T-helper 2 cell treated with Interferon-gamma antibody and Interleukin-4, amounts not matched to agents 100 ng/mL and 5 ng/mL, for 36 hours (primary cell): ENCODE measurements at places on chromosomes 5 and 9. TPM values are rescaled to one million over a fixed set of nuclear protein-coding genes. Genes with fewer than 3 reads are reported as not detected.

The DNAI1 gene
- total RNA-seq, result not detected in 2 replicates

The CAMK4 gene
- total RNA-seq, result 106 and 112 TPM in 2 replicates

The NPM1 gene
- 1,478 and 1,511 TPM in 2 replicates for total RNA-seq

The PSD2 gene
- not detected in 2 replicates for total RNA-seq

The PANK3 gene
- 46.8 and 57.6 TPM in 2 replicates for total RNA-seq

The MLANA gene
- total RNA-seq, result not detected in 2 replicates

The ANKRD33B gene
- 5.7 TPM in 2 replicates for total RNA-seq

The LCN12 gene
- 2.3 and 2.8 TPM in 2 replicates for total RNA-seq

The GRK6 gene
- 232 and 239 TPM in 2 replicates for total RNA-seq

The ANKDD1B gene
- total RNA-seq, result 0.23 and 0.59 TPM in 2 replicates

The SEMA5A gene
- total RNA-seq, result 1.1 and 1.3 TPM in 2 replicates

The PRSS3 gene
- total RNA-seq, result 0.27 and 0.77 TPM in 2 replicates

The SUSD1 gene
- 27.7 and 29.8 TPM in 2 replicates for total RNA-seq

The SLC6A3 gene
- total RNA-seq, result 0.39 and 0.41 TPM in 2 replicates

The PTBP3 gene
- 163 and 165 TPM in 2 replicates for total RNA-seq

The STARD4 gene
- total RNA-seq, result 68.7 and 69.1 TPM in 2 replicates

The DNM1 gene
- 0.32 and 0.41 TPM in 2 replicates for total RNA-seq

The DRD1 gene
- total RNA-seq, result not detected in 2 replicates

The KIF24 gene
- 7.8 TPM in 2 replicates for total RNA-seq

The PFN3 gene
- not detected in 2 replicates for total RNA-seq

The NACC2 gene
- total RNA-seq, result 3.2 and 3.7 TPM in 2 replicates

The ENTPD2 gene
- not detected in 2 replicates for total RNA-seq

The SPATA31A6 gene
- not detected in 2 replicates for total RNA-seq

The NUDT12 gene
- 1.2 TPM in 2 replicates for total RNA-seq

The WNT8A gene
- not detected in 2 replicates for total RNA-seq

The PCDHGA1 gene
- total RNA-seq, result 0.09 TPM in 2 replicates

The RLN2 gene
- 1.4 and 1.8 TPM in 2 replicates for total RNA-seq

The GDA gene
- 0.05 TPM in 1 of 2 replicates, not detected in the other for total RNA-seq

The WHRN gene
- total RNA-seq, result 0.39 and 0.52 TPM in 2 replicates

The TLX3 gene
- total RNA-seq, result not detected in 2 replicates

The SLC6A7 gene
- total RNA-seq, result not detected in 2 replicates

The FAM78A gene
- 99.3 and 101 TPM in 2 replicates for total RNA-seq

The GABRA1 gene
- total RNA-seq, result not detected in 2 replicates

The PAPPA gene
- total RNA-seq, result not detected in 2 replicates

The INSL4 gene
- total RNA-seq, result not detected in 2 replicates

The DIPK1B gene
- total RNA-seq, result 1.1 and 1.3 TPM in 2 replicates

The ANXA2R gene
- total RNA-seq, result 26.2 and 26.6 TPM in 2 replicates

The SPINK13 gene
- total RNA-seq, result not detected in 2 replicates
